ENCODE measurements at places on chromosomes 7 and 10.

- no peaks in the 10 kb centered on the region for H3K4me1 ChIP-seq
- no peak overlapping the region for H3K4me3 ChIP-seq
- no peaks in the 10 kb centered on the region for H3K36me3 ChIP-seq
- H3K27ac ChIP-seq: no peak overlapping the region
- no peaks in the 10 kb centered on the region for H3K27me3 ChIP-seq
- DNase-seq: no peak
Observed at GRCh38 chr7:126778101-126778500, 474.6 kb downstream of the GRM8 start.

- no peaks in the 10 kb centered on the region for H3K27me3 ChIP-seq
- peaks cover 1% of the 10 kb centered on the region for H3K36me3 ChIP-seq
- H3K4me1 ChIP-seq: peaks cover 23% of the 10 kb centered on the region
- peak overlapping the region; percentile 100 for H3K27ac ChIP-seq
- DNase-seq: no peak
- H3K4me3 ChIP-seq: no peak overlapping the region
Observed at GRCh38 chr7:32894171-32894570, 2.6 kb upstream of the KBTBD2 start.

- DNase-seq: no peak
- H3K27ac ChIP-seq: no peak overlapping the region
- no peak overlapping the region for H3K4me3 ChIP-seq
- H3K27me3 ChIP-seq: no peaks in the 10 kb centered on the region
- no peaks in the 10 kb centered on the region for H3K36me3 ChIP-seq
- no peaks in the 10 kb centered on the region for H3K4me1 ChIP-seq
Observed at GRCh38 chr7:70042533-70042932, 444.3 kb downstream of the AUTS2 start.

- no peak for DNase-seq
- no peaks in the 10 kb centered on the region for H3K27me3 ChIP-seq
- H3K4me3 ChIP-seq: no peak overlapping the region
- no peak overlapping the region for H3K27ac ChIP-seq
- peaks cover 8% of the 10 kb centered on the region for H3K4me1 ChIP-seq
Observed at GRCh38 chr10:22874189-22874854, 53.5 kb upstream of the ARMC3 start.

DNA sequence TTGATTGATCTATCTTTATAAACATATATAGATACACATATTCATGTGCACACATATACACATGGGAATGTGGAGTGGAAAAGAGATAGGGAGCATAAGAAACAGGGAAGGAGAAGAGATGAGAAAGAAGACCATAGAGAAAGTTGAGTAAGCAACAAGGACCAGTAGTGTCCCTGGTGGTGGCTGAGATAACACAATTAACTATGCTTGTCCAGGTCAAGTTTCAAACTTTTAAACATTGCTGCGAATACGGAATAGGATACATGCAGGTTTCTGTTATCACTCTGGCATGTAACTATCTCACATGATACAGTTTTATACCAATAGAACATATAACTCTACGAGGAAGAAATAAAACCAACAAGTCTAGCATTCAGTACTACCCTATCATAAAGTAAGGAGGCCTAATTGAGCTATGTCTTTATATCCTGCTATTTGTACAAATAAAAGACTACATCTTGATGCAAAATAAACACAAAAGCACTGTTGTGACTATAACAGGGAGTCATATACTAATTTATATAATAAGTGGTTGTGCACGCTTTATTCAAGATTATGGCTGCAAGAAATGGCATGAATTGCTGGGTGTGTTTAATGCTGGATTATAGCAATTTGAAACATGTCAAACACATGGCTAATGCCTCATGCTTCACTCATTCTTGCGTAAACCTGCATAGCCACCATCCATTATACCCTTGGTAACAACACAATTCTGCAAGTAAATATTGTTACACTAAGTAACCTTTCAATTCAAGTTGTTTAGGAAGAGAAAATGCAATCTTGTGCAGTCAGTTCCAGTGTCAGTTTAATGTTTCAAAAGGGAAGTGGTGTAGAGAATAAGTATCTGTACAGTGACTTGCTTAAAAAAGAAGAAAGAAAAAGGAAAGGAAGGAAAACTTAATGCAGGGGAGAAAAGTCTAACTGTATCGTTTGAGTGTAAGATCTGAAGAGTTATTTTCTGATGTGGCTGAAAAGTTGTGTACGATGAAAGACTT is 8.2 kb downstream of the FOXP2 start:
- no peaks in the 10 kb centered on the region for H3K36me3 ChIP-seq
- H3K27me3 ChIP-seq: no peaks in the 10 kb centered on the region
- H3K4me1 ChIP-seq: no peaks in the 10 kb centered on the region

DNA sequence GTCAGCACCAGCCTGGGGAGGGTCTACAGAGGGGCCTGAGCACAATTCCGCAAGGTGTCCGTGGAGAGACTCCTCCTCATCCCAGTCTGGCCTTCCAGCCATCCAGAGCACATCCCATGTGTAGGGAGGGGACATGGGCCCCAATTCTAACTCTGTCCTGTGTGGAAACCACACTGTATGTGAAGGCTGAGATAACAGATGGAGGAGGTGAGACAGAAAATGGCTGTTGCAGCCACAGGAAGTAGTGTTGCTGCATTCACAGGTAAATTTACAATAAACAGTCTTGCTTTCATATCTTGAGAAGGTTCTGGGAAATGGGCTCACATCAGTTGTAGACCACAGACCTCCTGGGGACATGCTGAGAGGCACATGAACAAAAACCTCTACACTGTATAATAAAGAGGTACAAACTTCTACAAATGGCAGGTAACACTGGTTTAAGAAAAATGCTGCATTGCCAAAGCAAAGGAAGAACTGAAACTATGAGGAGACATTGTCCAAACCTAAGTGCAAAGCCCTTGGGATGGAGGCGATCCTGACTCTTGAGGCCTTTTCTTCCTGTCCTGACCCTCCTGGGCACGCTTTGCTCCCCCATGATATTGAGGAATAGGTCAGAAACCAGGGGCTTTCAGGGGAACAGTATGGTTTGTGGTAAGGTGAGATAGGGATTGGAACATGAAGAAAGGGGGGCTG is 21.6 kb upstream of the GIMAP2 start:
- peak; percentile 65 for DNase-seq
- peaks cover 32% of the 10 kb centered on the region for H3K36me3 ChIP-seq
- peak overlapping the region; percentile 97 for H3K27ac ChIP-seq
- H3K27me3 ChIP-seq: no peaks in the 10 kb centered on the region

DNA sequence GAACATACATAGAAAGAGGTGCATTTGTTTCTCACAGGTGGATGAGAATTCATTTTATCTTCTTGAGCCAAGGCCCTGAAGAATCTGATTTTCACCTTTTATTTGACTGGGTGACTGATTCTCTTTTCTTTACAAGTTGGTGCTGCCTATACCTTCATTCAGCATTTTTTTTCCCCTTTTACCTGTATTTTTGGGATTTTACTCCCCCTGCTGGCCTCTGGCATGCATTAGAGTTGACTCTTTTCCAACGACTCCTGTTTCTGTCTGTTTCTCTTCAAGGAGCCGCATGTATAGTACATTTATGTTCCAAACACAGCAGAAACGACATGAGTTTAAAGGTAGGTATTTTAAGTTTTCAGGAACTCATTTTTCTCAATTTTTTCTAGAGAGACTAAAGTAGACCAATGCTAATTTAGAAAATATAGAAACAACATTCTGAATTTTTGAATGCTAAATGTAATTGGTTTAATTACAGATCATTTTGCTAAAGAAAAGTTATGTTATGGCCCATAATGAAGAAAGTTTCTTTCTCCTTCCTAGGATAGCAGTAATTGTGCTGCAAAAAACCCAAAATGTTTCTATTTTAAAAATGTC is 149.8 kb upstream of the HDAC9 start:
- peaks cover 1% of the 10 kb centered on the region for H3K27me3 ChIP-seq
- H3K27ac ChIP-seq: no peak overlapping the region
- no peak overlapping the region for H3K4me3 ChIP-seq
- H3K4me1 ChIP-seq: no peaks in the 10 kb centered on the region
- H3K36me3 ChIP-seq: no peaks in the 10 kb centered on the region

GRCh38 chr7:139680676-139681462 is 96.9 kb downstream of the HIPK2 start:
- peaks cover 56% of the 10 kb centered on the region for H3K4me1 ChIP-seq
- H3K4me3 ChIP-seq: peak overlapping the region; percentile 39
- no peaks in the 10 kb centered on the region for H3K27me3 ChIP-seq
- DNase-seq: peak; percentile 94

- DNase-seq: no peak
- H3K27me3 ChIP-seq: no peaks in the 10 kb centered on the region
- H3K27ac ChIP-seq: no peak overlapping the region
- H3K4me3 ChIP-seq: no peak overlapping the region
Observed at GRCh38 chr7:154693661-154694060, 309.3 kb downstream of the PAXIP1 start.

DNA sequence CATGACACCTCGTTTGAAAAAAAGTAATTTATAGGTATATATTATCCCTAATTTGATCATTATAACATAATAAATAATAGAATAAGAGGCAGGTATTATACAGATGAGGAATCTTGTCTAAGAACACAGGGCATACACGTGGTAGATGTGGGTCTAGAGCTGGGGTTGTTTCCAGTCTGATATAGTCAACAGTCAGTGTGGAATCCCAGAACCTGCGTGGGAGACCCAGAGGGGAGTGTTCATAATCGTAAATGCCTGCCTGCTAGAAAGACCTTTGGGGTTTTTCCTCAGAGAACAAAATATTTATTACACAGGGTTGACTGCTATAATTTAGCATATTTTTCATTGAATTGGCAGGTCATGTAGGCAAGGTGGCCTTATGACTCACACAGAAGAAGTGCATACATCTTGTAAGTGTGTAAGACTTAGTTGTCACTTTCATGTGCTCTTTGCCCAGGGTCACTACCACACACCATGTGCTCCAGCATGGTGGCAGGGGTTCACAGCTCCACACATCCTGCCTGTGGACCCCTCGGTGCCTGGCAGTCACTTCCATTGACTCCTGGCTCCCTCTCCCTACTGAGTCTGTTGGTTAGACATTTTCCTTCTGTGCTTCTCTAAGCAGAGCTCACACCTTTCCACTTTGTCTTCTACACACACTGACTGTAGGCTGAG is 94.9 kb upstream of the IKZF1 start:
- H3K4me3 ChIP-seq: no peak overlapping the region
- peaks cover 94% of the 10 kb centered on the region for H3K4me1 ChIP-seq
- peak; percentile 75 for DNase-seq
- peak overlapping the region; percentile 92 for H3K27ac ChIP-seq
- H3K36me3 ChIP-seq: peaks cover 1% of the 10 kb centered on the region

DNA sequence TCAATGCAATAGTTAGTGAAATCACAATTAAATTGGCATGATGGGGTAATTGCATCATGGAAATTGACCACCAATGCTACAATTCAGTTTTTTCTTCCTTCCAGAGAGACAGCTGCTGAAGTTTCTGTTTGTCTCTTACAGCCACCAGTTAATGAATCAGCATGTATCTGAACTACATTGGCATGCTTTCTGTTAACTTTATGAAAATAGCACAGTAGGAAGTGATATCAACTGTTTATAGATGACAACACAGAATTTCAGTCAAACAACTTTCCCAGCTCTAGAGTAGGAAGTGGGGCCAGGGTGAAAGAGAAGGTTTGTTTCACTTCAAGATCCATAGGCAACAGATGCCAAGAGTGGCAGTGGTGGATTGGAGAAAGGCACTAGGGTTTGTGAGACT is 339.6 kb upstream of the VWC2 start:
- H3K4me3 ChIP-seq: no peak overlapping the region
- no peaks in the 10 kb centered on the region for H3K36me3 ChIP-seq
- DNase-seq: no peak
- H3K27ac ChIP-seq: no peak overlapping the region
- H3K4me1 ChIP-seq: no peaks in the 10 kb centered on the region

GRCh38 chr7:36037121-36037662 is 115.9 kb upstream of the EEPD1 start:
- no peaks in the 10 kb centered on the region for H3K36me3 ChIP-seq
- peaks cover 4% of the 10 kb centered on the region for H3K27me3 ChIP-seq
- H3K4me1 ChIP-seq: no peaks in the 10 kb centered on the region
- no peak overlapping the region for H3K27ac ChIP-seq
- no peak for DNase-seq

GRCh38 chr7:73489976-73490375 is 32.1 kb downstream of the BAZ1B start:
- no peaks in the 10 kb centered on the region for H3K27me3 ChIP-seq
- no peak overlapping the region for H3K4me3 ChIP-seq

DNA sequence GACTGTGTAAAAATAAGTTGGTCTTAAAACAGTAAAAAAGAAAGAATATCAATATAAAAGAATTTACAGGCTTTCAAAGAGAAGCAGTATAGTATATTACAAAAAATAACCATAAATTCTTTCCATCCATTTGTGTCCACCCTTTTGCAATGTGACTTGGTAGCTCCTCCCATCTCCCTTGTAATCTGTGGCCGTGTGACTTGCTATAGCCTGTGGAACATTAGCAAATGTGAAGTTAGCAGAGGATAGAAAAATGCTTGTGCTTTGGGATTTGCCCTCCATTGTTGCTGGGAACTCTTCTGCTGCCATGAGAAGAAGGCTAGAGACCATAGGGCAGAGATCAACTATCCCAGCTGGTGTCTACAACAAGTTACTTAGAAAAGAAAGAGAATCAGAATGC is 30.2 kb downstream of the KLHL7 start:
- H3K27me3 ChIP-seq: no peaks in the 10 kb centered on the region
- H3K27ac ChIP-seq: no peak overlapping the region
- peaks cover 9% of the 10 kb centered on the region for H3K36me3 ChIP-seq
- DNase-seq: no peak

GRCh38 chr10:112624546-112625048 is 177.6 kb downstream of the VTI1A start:
- no peaks in the 10 kb centered on the region for H3K4me1 ChIP-seq
- H3K27ac ChIP-seq: no peak overlapping the region
- H3K4me3 ChIP-seq: no peak overlapping the region
- DNase-seq: no peak
- H3K36me3 ChIP-seq: peaks cover 3% of the 10 kb centered on the region

DNA sequence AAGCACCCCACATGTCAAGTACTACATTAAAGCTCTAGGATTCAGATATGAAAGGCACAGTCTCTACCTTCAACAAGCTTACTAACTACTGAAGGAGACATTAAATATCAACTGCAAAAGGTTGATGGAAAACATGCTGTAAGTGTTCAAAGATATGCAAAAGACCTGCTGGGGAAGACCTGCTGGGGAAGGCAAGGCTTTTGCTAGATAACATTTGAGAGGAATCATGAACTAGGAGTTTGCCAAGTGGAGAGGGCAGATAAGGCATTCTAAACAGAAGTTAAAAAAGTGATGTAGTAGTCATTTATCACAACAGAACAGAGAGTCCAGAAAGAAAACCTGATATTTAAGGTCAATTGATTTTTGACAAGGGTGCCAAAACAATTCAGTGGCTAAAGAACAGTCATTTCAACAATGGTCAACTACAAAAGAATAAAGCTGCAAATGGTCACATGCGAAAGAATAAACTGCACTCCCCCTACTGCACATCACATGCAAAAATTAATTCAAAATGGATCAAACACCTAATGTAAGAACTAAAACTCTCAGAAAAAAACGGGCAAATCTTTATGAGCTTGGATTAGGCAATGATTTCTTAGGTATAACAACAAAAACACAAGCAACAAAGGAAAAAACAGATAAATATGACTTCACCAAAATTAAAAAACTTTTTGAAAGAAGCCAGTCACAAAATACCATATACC is 23.0 kb upstream of the MSS51 start:
- no peak overlapping the region for H3K4me3 ChIP-seq
- H3K27me3 ChIP-seq: no peaks in the 10 kb centered on the region
- DNase-seq: no peak
- H3K27ac ChIP-seq: no peak overlapping the region
- H3K36me3 ChIP-seq: peaks cover 15% of the 10 kb centered on the region
- no peaks in the 10 kb centered on the region for H3K4me1 ChIP-seq
